DMS53 (cell line): ENCODE measurements at places on chromosomes 6 and 20.

DNA sequence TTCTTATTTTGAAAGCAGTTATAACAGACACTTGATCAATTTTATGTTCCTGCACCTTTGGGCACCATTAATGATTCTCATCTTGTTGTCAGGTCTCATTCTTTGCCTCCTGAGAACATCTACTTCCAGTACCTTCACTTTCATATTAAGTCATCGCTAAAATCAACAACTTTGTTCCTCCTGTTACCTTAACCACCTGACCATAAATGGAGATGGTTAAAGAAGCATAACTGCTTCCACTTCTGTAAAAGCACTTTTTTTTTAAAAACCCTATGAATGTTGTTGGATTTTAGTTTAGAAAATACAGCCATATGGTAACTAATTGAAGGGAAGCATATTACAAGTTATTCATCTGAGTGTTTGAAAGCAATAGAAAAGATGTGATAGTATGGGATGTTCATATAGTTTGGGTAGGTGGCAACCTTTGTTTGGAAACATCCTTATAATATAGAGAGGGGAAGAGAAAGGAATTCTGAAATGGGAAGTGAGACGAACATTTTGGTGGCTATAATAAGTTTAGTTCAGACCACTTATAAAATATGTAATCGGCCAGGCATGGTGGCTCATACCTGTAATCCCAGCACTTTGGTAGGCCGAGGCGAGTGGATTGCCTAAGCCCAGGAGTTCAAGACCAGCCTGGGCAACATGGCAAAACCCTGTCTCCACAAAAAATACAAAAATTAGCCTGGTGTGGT, 53.9 kb downstream of the AFG1L start:
- DNase-seq = no peak

DNA sequence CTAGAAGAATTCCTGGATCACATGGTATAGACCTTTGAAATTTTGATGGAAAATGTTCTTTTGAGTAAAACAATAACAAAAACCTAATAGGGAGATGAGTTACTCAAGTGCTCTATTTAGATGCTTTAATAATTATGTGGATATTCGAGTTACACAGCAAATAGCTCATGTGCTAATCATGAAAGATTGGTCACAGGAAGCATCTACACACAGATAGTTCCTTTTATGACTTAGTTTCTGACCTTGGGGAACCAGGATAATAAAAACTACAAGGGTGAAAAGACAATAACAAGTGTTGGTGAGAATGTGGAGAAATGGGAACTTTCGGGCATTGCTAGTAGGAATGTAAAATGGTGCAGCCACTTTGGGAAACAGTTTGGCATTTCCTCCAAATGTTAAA, 19.7 kb downstream of the UBE2V1 start:
- DNase-seq = no peak

- peak; percentile 85 for DNase-seq
These were observed 763 bp downstream of the KLC4 start for GRCh38 chr6:43060034-43060754.

DNA sequence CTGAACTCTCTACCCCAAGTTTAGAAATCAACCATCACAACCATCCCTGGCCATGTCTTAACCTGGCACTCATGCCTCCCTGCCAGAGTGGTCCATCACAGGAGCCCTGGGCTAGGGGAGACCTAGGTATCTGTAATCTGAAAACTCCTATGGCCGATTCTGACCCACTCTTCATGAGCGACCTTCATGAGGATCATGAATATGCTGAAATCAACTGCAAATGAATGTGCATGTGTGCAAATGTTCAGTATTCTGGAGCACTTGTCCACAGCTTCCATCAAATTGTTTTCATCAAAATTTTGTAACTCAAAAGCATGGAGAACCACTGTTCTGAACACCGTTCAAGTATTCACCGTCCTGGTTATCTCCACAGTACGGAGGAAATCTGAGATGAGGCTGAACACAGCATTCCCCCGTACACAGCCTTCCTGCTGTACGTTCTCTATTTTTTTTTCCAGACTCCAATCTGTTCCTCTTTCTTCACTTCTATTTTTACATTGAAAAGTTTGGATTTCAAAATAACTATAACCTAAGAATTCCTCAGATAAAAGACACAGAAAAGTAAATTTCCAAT, 17.7 kb downstream of the METTL24 start:
- DNase-seq = no peak
